Stimulated activated CD8-positive, alpha-beta memory T cell treated with anti-CD3 and anti-CD28 coated beads, Interleukin-2, amount 100 ng/mL, for 1 hour (primary cell): ENCODE measurements at places on chromosomes 6 and 20.
A peak's percentile ranks its signal among the peaks of the same experiment; 100 is the strongest.

DNA sequence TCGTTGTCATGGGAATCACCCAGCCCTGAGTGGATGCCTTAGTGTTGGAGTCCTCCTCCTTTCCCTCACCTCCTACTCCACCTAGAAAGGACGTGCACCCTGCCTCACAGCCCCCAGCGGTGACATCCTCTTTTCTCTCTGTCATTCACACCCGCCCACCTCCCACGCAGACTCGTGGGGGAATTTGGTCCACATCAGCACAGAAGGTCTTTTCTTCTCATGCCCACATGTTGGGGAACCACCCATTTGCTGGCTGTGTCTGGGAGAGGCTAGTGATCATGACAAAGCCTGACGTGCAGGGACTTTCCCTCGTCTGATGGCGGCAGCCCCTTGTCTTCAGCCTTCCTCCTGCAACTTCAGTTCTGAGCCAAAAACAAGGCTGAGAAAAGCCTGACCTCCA is 96.0 kb upstream of the CNKSR3 start:
- no peak for DNase-seq

- DNase-seq = no peak
These were observed 98.0 kb upstream of the NHSL1 start for GRCh38 chr6:138597336-138597735.

- no peak for DNase-seq
These were observed 103.7 kb downstream of the SNAP25 start for GRCh38 chr20:10322073-10323012.

GRCh38 chr6:108254433-108255410 is 6.1 kb downstream of the SNX3 start:
- no peak for DNase-seq

- no peak for DNase-seq
These were observed 118.2 kb upstream of the PRSS16 start for GRCh38 chr6:27129095-27129815.

GRCh38 chr6:105781915-105782314 is 304.2 kb upstream of the PRDM1 start:
- DNase-seq = no peak

DNA sequence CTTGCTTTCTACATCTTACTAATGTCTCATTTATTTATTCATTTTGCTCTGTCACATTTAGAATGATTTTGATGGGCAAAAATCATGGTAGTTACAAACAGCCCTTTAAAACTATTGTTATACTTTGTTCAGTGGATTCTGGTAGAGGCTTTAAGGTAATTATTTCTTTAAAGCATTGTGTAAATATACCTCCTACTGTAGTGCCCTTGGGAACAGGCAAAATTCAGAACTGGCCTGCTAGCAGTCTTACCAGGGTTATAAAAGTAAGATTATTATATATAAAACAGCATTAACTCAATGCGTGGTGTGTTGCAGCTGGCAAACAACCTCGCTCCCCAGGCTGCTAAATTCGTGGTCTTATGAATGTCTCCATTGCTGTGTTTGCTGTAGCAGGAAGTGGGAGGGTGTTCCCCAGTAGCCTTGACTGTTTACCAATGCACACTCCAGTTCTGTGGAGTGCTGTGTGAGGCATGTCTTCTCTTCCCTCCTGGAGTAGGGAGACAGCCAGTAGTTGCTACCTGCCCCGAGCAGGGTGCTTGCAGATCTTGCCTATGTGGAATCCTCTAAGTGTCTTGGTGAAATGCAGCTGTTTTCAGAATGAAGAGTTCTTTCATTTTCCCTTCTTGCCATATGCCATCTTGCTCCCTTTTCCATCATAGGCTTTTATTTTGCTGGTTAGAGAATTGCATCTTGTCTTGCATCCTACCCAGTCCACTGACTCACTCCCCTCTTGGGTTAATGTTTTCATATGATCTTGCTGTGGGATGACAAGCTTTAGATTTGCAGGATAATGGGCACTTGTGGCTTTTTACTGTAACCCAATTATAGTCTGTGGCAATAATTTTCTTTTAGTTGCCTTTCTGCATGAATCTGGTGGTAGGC is 45.3 kb downstream of the IGF2R start:
- no peak for DNase-seq

DNA sequence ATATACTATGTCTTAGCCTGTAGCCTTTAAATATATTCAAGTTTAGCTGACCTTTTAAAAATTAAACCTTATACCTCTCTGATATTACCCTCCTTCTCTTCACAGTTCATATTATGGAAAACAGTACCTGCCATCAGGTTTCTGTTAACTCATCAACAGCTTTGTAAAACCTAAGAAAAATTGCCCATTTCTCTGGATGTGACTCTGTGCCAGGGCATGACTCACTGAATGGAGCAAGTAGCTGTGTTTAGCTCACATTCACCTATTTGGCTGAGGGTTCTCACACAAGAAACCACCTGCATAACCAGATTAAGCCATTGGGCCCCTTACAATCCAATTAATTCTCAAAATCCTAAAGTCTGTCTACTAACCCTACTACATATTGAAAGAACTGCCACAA is 678.8 kb upstream of the MARCKS start:
- no peak for DNase-seq

GRCh38 chr20:45070932-45071632 is 29.8 kb downstream of the KCNS1 start:
- no peak for DNase-seq

DNA sequence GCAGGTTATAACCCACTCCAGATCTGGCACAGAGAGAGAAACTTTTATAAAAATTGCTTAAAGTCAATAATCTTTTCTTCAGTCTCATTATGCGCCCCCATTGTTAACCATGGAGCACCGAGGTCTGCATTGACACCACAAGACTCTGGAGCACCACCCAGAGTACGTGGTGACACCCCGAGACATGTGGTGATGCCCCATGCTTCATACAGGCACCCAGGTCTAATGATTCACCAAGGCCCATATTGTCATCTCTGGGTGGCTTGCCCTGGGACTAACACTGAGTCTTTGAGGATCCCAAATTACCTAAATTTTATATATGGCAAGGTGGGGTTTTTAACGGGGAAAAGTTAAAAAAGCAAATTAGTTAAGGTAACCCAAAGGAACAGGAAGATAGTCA is 31.1 kb downstream of the CD109 start:
- DNase-seq = no peak

DNA sequence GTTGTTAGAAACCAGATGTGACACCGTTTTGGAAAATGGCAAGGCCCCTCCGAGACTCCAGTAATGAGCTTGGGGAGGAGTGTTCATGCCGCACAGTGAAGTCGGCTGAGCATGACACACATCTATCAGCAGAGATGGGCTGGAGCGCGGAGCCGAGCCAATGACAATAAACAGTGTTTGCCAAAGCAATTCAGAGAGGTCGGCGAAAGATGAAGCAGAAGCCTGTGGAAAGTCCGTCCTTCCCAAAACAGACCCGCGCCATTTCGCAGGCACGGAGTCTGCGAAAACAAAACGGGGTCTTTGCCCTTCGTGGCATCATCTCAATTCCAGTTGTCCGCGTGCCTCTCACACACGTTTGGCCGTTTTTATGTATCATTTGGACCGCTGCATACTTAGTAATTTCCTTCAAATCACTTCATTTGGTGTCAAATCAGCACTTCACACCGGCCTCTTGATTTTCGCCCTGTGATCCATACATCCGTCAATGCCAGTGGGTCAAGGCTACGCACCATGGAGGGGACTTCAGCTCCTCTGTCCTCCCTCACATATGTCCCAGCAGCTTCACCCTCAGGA is 71.3 kb downstream of the SULF2 start:
- DNase-seq = no peak

- DNase-seq = peak; percentile 9
These were observed 26.5 kb upstream of the ZBTB22 start for GRCh38 chr6:33343953-33344611.

DNA sequence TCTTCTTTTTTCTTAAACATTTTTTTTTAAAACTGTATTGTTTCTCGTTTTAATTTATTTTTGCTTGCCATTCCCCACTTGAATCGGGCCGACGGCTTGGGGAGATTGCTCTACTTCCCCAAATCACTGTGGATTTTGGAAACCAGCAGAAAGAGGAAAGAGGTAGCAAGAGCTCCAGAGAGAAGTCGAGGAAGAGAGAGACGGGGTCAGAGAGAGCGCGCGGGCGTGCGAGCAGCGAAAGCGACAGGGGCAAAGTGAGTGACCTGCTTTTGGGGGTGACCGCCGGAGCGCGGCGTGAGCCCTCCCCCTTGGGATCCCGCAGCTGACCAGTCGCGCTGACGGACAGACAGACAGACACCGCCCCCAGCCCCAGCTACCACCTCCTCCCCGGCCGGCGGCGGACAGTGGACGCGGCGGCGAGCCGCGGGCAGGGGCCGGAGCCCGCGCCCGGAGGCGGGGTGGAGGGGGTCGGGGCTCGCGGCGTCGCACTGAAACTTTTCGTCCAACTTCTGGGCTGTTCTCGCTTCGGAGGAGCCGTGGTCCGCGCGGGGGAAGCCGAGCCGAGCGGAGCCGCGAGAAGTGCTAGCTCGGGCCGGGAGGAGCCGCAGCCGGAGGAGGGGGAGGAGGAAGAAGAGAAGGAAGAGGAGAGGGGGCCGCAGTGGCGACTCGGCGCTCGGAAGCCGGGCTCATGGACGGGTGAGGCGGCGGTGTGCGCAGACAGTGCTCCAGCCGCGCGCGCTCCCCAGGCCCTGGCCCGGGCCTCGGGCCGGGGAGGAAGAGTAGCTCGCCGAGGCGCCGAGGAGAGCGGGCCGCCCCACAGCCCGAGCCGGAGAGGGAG is 580 bp downstream of the VEGFA start:
- DNase-seq = no peak

DNA sequence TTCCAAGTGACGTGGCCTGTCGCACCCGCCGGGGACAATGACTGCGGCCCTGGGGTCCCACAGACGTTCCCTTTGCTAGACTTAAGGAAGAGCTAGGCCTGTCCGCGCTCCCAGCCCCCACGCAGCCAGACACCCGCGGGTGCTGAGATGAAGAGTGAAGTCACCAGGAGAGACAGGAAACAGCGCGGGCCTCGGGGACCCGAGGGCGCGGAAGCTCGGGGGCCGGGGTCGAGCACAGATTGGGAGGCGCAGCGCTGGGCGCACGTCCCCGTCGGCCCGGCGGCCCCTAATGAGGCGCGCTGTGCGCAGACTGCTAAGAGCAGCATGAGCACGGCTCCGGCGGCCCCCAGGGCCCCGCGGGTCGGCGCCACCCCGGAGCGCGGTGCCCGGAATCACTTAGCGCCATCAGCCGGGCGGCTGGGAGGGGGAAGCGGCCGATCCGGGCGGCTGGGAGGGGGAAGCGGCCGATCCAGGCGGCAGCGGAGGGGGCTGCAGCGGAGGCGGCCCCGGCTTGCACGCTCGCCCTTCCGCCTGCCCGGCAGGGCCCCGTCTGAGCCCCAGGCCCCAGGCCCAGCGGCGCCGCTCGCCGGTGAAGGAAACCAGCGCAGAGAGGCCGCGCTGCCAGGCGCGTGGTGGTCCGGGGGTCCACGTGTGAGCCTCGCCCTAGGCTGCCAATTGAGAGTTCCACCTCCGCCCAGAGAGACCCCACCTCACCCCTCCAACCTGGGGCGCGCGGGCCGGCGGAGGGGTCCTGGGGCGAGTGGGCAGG is 8.3 kb upstream of the AVP start:
- no peak for DNase-seq

GRCh38 chr6:61217714-61218113 is 1068.3 kb downstream of the KHDRBS2 start:
- no peak for DNase-seq

DNA sequence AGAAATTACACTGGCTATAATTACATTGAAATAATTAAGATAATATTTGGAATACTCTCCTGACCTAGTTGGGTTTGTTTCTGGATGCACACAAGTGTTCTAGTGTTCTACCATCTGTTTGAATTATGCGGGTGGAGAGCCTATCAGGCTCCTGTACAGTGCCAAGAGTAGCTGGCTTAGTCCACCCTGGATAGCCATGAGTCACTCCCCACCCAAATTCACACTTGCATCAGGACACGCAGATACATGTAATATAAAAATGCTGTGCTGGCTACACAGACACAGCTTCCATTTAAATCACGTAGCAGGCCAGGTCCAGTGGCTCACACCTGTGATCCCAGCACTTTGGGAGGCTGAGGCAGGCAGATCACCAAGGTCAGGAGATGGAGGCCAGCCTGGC is 686.2 kb upstream of the SLC35B3 start:
- no peak for DNase-seq

DNA sequence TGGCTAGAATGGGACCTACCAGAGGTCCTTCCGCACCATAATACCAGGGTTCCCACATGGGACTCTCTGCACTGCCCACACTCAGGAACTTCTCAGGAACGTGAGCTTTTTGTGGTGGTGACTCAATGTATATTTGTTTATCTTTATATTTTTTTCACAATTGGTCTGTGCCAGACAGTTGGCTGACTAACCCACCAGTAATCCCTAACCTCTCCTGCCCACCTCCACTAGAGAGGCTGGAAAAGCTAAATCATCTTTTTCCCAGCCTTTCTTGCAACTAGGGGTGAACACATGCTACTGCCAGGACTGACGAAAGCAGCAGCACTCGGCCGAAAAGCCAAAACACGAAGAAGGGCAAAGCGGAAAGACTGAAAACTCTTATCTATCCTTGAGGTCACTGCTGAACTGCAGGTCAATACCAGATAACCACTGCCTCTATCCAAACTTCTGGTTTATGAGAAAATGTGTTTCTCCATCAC is 112.9 kb downstream of the TRERF1 start:
- DNase-seq = no peak

GRCh38 chr6:39210450-39210849 is 18.8 kb downstream of the KCNK5 start:
- DNase-seq = no peak

DNA sequence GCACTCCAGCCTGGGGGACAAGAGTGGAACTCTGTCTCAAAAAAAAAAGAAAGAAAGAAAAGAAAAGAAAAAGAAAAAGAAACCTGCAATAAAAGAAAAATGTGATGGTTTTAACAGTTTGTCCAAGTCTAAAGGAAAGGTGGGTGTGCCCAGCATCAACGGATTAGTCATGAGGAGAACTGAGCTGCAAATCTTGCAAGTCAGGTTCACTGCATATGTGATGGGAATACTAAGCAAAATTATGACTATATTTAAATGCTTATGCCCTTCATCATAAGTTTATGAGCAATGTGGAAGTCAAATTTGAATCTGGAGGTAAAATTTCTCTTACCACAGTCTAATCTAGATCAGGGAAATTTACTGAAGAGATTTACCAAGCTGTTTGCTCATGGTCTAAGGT is 13.1 kb upstream of the CDK19 start:
- no peak for DNase-seq

- DNase-seq = no peak
These were observed 6.6 kb upstream of the ULBP2 start for GRCh38 chr6:149935246-149935645.

GRCh38 chr6:20402092-20402341 is 338 bp downstream of the E2F3 start:
- DNase-seq = no peak

GRCh38 chr20:12924126-12924525 is 84.6 kb upstream of the SPTLC3 start:
- DNase-seq = no peak

- no peak for DNase-seq
These were observed 395.2 kb upstream of the MAP3K7 start for GRCh38 chr6:90982051-90982450.
